ENCODE measurements at places on chromosomes 1 and 21. TPM values are rescaled to one million over a fixed set of nuclear protein-coding genes. Genes with fewer than 3 reads are reported as not detected.

- DNase-seq: no peak
Observed at GRCh38 chr1:39818482-39818881, 29.8 kb upstream of the BMP8B start.

DNA sequence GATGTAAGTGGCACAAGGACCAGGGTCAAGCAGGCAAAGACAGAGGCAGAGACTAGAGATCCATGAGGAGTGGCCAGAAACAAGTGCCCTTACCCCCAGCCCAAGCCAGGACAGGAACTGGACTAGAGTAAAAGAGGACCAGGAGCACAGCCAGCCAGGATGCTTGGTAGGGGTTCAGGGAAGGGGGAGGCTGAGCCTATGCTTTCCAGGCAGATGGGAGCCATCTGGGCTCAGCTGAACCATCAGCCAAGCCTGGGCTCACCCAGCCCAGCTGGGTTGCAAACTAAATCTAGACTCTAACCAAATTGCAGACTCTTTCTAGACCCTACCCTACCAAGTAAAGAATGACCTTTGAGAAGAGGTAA lies 15.2 kb downstream of the PDZK1IP1 start:
- DNase-seq: no peak

DNA sequence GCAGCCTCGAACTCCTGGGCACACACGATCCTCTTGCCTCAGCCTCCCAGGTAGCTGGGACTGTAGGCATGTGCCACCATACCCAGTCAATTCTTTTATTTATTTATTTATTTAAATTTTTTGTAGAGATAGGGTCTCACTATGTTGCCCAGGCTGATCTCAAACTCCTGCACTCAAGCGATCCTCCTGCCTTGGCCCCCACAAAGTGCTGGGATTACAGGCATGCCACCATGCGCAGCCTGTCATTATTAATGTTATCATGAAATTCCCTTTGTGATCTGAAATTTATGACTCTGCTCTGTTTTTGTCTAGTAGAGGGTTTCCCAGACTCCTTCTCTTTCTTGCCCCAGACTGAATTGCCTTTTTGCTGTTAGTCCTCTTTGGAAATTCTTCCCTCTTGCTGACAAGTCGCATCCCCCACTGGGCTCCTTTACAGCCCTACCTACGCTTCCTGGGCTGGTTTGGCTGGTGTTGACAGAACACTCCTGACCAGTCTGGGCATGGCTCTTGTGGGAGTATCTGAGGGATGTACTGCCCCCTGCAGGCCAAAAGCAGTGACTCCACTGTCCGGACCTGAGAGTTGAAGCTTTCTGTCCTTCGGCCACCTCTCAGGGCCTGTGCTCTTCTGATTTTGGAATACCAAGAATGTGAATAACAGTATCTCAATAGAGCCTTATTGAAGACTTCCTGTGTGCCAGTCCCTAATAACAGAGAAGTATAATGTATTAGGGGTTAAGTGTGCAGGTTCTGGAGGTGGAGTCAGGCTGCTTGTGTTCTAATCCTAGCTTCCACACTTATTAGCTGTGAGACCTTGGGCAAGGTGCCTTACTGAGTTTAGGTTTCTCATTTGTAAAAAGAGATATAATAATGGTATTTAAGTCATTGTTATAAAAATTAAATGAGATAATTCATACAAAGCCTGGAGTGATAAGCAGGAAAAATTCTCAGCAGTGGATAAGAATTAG lies 28.2 kb downstream of the TCEANC2 start:
- DNase-seq: peak; percentile 90

The RHBDL2 gene
- total RNA-seq: 1.1 TPM

DNA sequence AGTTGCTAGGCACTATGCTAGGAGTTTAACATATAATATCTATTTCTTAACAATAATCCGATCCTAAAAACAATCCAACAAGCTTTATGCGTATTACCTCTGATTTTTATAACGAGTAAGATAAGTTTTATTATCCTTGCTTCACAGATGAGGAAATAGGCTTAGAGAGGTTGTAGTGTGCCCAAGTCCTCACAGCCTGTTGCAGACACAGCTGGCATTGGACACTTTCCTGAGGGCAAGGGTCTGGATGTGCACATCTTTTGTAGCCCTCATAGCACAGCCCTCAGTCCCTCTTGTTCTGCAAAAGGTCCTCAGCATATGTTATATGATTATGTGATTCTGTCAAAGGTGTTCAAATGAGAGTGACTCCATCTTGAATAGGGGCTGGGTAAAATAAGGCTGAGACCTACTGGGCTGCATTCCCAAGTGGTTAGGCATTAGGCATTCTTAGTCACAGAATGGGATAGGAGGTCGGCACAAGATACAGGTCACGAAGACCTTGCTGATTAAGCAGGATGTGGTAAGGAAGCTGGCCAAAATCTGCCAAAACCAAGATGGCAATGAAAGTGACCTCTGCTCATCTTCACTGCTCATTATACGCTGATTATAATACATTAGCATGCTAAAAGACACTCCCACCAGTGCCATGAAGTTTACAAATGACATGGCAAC lies 75.7 kb upstream of the F3 start:
- no peak for DNase-seq

DNA sequence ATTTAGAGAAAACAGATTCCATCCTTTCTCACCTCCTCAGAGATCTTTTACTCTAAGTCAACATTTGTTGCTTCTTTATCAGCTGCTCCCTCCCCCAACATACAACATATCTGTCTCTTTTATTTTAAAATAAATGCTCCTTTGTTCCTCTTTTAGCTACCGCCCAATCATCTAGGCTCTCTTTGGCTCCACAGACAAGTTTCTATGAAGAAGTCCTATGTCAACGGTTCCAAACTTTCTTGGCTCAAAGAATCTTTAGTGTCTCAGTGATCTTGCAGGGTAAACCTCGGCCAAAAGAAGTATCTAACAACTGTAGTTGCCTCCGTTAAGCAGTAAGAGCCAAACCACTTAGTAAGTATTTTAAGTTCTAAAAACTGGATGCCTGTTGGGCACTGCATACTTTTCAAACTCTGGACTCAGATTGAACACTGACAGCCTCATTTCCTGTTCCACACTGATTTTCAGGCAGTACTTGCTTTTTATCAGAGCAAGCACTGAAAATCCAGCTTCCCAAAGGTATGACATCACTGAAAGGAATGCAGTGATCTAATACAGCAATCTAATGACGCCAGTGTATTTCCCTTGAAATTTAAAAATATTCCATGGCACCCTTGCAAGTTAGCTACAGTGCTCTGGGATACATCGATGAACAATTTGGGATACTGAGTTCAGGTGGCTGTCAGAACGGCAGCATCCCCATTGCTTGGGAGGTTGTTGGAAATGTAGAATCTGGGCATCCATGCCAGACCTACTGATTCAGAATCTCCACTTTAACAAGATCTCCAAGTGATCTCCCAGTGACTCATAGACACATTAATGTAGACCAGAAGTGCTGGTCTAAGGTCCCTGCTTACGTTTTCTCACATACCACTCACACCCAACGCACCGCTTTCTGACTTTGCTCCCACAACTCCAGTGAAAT lies 26.8 kb downstream of the EGLN1 start:
- no peak for DNase-seq
